ENCODE measurements at places on chromosomes 4 and X. TPM values are rescaled to one million over a fixed set of nuclear protein-coding genes. Genes with fewer than 3 reads are reported as not detected.

SLIT2 gene
- total RNA-seq, result 11.6 TPM

DNA sequence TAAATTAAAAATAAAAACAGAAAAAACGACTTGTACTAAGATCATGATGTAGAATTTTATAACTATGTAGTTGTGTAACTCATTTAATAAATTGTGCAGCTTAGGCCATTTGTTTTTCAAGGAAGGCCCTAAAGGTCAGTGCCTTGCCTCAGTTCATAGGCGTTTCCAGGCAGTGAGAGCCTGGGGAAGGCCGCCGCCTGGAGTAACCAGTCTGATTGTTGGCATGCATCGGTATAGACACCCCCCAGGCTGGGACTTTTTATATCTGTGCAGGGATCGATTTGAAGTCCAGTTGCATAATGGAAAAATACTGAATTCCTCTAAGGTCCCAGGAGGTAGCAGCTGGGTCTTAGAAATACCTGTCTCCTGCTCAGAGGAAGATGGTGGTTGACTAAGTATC is 77.2 kb downstream of the TMEM131L start:
- no peak for DNase-seq
- H3K4me3 ChIP-seq, result no peak overlapping the region
- no peaks in the 10 kb centered on the region for H3K36me3 ChIP-seq
- no peak overlapping the region for H3K27ac ChIP-seq
- H3K27me3 ChIP-seq, result no peaks in the 10 kb centered on the region

- no peak for DNase-seq
- no peaks in the 10 kb centered on the region for H3K27me3 ChIP-seq
- H3K27ac ChIP-seq, result no peak overlapping the region
- peaks cover 3% of the 10 kb centered on the region for H3K36me3 ChIP-seq
- H3K4me3 ChIP-seq, result no peak overlapping the region
Measured at GRCh38 chr4:189869236-189869635, 71.4 kb upstream of the FRG1 start.

WNK3 gene
- total RNA-seq, result 22.6 TPM

DNA sequence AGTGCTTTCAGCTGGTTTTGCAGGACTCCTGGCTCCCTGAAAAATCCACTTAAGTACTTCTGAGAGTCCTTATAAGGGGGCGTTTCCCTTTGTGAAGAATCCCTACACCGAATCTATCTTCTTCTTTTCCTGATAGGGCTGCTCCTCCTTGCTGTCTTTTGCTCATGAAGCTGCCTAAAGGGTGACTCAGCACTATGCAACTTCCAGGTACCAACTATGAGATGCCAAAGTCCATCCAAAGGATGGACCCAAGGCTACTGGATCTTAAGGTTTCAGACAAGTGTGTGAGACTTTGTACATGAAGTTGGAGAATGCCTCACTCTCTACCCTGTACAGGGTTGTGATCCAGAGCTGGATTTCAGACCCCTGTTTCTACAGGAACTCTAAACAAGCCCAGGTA is 485.0 kb upstream of the FAT1 start:
- no peak overlapping the region for H3K27ac ChIP-seq
- H3K4me3 ChIP-seq, result no peak overlapping the region
- no peak for DNase-seq
- H3K27me3 ChIP-seq, result no peaks in the 10 kb centered on the region
- no peaks in the 10 kb centered on the region for H3K36me3 ChIP-seq

DNA sequence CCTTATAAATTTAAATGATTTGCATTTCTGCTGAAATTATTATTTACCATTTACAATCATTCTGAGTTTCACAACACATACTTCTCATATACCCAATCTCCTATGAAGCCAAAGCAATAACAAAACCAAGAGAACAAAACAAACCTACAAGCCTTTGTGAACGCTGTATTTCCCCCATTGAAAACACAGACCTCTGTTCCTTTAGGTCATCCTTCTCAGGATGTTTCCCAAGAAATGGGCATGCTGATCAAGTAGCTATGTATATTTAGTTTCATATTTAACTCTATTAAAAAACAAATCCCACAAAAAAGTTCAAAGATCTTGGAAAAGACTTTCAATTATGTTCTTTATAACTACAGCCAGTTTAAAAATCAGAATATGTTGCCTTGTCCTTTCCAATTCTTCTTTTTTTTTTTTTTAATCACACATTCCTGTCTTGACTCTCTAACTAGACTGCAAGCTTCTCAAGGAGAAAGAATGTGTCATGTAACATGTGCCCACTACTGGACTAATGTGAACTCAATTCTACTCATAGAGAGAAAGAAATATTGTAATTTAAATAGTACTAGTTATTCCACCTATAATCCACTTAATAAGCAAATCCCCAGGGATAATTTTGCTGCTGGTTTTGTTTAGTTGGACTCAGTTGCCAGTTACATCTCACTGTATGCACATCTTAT is 84.3 kb upstream of the PRSS48 start:
- no peak overlapping the region for H3K4me3 ChIP-seq
- no peaks in the 10 kb centered on the region for H3K27me3 ChIP-seq
- no peak for DNase-seq
- no peak overlapping the region for H3K27ac ChIP-seq

ENPEP gene
- total RNA-seq, result 1.4 TPM

SPATA18 gene
- total RNA-seq, result 7.4 TPM

DNA sequence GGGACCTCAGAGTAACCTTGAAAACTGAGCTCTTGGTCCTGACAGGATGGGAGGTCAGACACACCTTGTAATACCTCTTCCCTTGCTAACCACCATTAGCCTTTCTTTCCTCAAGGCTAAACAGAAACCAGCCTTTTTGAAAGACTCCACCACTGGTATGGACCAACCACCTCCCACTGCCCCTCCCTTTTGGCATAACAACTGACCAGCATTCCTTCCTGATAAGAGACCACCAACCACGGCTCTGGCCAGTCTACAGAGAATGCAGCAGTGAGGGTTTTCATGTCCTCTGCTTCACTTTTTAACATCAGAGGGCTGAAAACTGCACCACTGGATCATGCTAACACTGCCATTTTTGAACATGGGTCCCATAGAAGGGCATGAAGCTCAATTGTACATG is 100.2 kb upstream of the MID1IP1 start:
- no peak overlapping the region for H3K27ac ChIP-seq
- peaks cover 2% of the 10 kb centered on the region for H3K4me1 ChIP-seq
- DNase-seq, result no peak

DNA sequence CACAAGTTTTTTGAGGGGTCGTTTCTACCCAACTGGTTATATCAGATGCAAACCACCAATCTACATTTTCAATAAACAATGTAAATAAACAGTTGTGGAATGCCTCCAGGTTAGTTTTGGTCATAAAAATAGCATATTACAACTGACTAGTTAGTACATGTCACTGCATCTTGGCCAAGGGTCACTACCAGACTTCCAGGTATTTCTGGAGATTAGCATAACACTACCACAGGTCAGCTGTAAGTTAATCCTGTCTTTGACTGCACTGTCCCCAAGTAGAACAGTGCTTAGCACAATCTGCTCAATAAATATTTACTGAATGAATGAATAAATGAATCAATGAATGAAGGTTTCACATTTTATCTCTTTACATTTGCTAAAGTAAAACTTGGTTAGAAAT is 64.4 kb downstream of the TBC1D19 start:
- no peak overlapping the region for H3K4me3 ChIP-seq
- H3K36me3 ChIP-seq, result peaks cover 60% of the 10 kb centered on the region
- H3K27ac ChIP-seq, result no peak overlapping the region
- DNase-seq, result no peak
- no peaks in the 10 kb centered on the region for H3K27me3 ChIP-seq
- H3K4me1 ChIP-seq, result peaks cover 4% of the 10 kb centered on the region

- DNase-seq, result no peak
- no peak overlapping the region for H3K4me3 ChIP-seq
- no peak overlapping the region for H3K27ac ChIP-seq
- H3K36me3 ChIP-seq, result no peaks in the 10 kb centered on the region
- peaks cover 3% of the 10 kb centered on the region for H3K27me3 ChIP-seq
Measured at GRCh38 chrX:154594491-154594890, 9.6 kb downstream of the CTAG1A start.

GLUD2 gene
- 11.3 TPM for total RNA-seq

DNA sequence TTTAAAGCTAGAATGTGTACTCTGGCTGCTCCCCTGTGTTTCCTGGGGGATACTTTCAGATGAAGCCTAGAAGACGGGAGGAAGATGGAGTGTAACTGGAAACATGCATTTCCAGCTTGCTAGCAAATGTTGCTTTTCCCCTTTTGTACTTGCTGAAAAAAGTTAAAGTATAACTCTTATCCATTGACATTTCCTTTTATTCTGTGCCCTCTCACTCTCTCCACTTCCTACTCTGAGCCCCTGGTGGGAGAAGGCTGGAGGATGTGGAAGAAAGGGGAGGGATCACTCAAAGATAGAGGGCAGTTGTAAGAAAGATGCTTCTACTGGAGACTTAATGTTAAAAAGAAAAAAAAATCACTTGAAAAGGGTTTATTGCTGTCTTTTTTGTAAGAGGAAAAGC is 396.5 kb downstream of the DTHD1 start:
- H3K36me3 ChIP-seq, result no peaks in the 10 kb centered on the region
- H3K4me1 ChIP-seq, result peaks cover 2% of the 10 kb centered on the region
- DNase-seq, result no peak
- no peaks in the 10 kb centered on the region for H3K27me3 ChIP-seq
- no peak overlapping the region for H3K27ac ChIP-seq

DBET gene
- total RNA-seq, result not detected

SMARCAD1 gene
- total RNA-seq, result 75.1 TPM

GRCh38 chr4:157014621-157015591 is 43.3 kb upstream of the PDGFC start:
- no peak overlapping the region for H3K27ac ChIP-seq
- DNase-seq, result no peak
- no peak overlapping the region for H3K4me3 ChIP-seq
- H3K27me3 ChIP-seq, result no peaks in the 10 kb centered on the region

Measured in progenitor cell of endocrine pancreas (in vitro differentiated cells).